Tongue (tissue), 3 donors: ENCODE measurements at places on chromosomes 2 and 18. TPM values are rescaled to one million over a fixed set of nuclear protein-coding genes. Genes with fewer than 3 reads are reported as not detected.

The ERICH2 gene
- total RNA-seq = 1.6 TPM

The IGFBP2 gene
- total RNA-seq = 336 TPM

The ELOA2 gene
- not detected for total RNA-seq

The RTP5 gene
- not detected for total RNA-seq

The SPDYA gene
- total RNA-seq = 4.2 TPM

The LIMS3 gene
- 7.3 TPM for total RNA-seq

The NPC1 gene
- 30.4 TPM for total RNA-seq

The SRBD1 gene
- 25.1 TPM for total RNA-seq

The AQP12B gene
- total RNA-seq = not detected

The FNDC4 gene
- 9.5 TPM for total RNA-seq

The CHMP3 gene
- total RNA-seq = 95.5 TPM

The FAP gene
- 50.0 TPM for total RNA-seq

The MEMO1 gene
- total RNA-seq = 33.6 TPM

The DYNAP gene
- not detected for total RNA-seq

The NPHP1 gene
- 7.5 TPM for total RNA-seq

The PARD6G gene
- total RNA-seq = 11.6 TPM

The MOGAT1 gene
- not detected for total RNA-seq

The SANBR gene
- total RNA-seq = 15.2 TPM

The SKA1 gene
- 2.6 TPM for total RNA-seq

The ASTL gene
- total RNA-seq = not detected

The VWA3B gene
- 0.10 TPM for total RNA-seq

The ICOS gene
- 0.10 TPM for total RNA-seq

The NFATC1 gene
- 18.6 TPM for total RNA-seq

The CCDC68 gene
- 5.0 TPM for total RNA-seq

The DSC3 gene
- 67.4 TPM for total RNA-seq

The IGFBP5 gene
- total RNA-seq = 499 TPM

The HOXD3 gene
- total RNA-seq = 1.9 TPM

The TFPI gene
- 52.1 TPM for total RNA-seq

The MGAT4A gene
- total RNA-seq = 19.0 TPM

The SLC9A4 gene
- 0.10 TPM for total RNA-seq

The FOXD4L1 gene
- total RNA-seq = not detected

The PIEZO2 gene
- total RNA-seq = 27.7 TPM

The SLC14A1 gene
- total RNA-seq = 4.0 TPM

The HOXD8 gene
- total RNA-seq = 2.7 TPM

The INPP5D gene
- 9.1 TPM for total RNA-seq

The SOCS6 gene
- 30.3 TPM for total RNA-seq

The SULT1C4 gene
- 34.4 TPM for total RNA-seq

The ADGRF3 gene
- total RNA-seq = not detected

The C2orf49 gene
- 28.5 TPM for total RNA-seq

The CPO gene
- 1.6 TPM for total RNA-seq
